NT2/D1 (cell line): ENCODE measurements at places on chromosomes 5 and 9.
A peak's percentile ranks its signal among the peaks of the same experiment; 100 is the strongest.

GRCh38 chr9:136907011-136907914 lies 20.9 kb downstream of the TRAF2 start:
- DNase-seq = no peak

DNA sequence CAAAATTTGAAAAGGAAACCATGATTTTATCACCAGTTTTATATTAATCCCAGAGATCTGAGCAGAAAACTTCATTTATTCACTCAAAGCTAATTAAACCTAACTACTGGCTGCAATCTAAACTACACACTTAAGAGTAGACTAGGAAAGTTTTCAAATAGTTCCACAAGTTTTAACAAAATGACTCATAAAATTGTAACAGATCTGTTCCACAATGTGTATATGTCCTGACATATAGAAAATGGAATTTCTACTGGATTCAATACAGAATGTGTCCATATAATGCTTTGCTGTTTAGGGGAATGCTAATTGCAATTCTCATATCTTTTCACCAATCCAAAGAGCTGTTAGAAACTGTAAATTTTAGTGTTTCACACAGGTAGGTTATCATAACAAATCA lies 40.3 kb upstream of the ADAMTSL1 start:
- no peak for DNase-seq

- no peak for DNase-seq
These were observed 45.6 kb upstream of the PTGER4 start for GRCh38 chr5:40634154-40634553.

GRCh38 chr5:89721353-89721752 lies 688.2 kb downstream of the CETN3 start:
- no peak for DNase-seq

GRCh38 chr5:43967165-43967564 lies 364.2 kb downstream of the NNT start:
- DNase-seq = no peak

DNA sequence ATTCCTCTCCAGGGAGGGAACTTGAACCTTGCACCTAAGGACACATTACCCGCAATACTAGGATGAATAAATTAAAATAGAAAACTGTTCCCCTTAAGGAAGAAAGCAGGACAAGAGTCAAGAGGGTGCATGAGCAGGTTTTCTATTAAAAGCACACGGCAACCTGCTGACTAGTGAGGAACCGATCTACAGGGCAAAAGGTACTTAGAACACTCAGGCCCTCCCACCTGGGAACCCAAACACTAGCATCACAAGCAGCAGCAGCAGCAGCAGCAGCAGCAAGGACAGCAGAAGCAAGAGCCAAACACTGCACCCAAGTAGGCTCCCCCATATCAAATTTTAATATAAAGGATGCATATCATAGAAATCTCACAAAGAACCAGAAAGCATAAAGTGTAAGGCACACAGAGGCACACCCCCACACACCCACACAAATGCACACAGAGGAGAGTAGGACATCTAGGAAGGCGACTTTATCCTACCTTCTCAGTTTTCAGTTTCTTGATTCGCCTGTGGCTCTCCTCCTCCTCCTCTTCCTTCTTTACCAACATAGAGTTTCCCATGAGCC lies 2.8 kb downstream of the ZNF608 start:
- DNase-seq = no peak

GRCh38 chr9:131298816-131299215 lies 9.3 kb downstream of the PLPP7 start:
- no peak for DNase-seq

DNA sequence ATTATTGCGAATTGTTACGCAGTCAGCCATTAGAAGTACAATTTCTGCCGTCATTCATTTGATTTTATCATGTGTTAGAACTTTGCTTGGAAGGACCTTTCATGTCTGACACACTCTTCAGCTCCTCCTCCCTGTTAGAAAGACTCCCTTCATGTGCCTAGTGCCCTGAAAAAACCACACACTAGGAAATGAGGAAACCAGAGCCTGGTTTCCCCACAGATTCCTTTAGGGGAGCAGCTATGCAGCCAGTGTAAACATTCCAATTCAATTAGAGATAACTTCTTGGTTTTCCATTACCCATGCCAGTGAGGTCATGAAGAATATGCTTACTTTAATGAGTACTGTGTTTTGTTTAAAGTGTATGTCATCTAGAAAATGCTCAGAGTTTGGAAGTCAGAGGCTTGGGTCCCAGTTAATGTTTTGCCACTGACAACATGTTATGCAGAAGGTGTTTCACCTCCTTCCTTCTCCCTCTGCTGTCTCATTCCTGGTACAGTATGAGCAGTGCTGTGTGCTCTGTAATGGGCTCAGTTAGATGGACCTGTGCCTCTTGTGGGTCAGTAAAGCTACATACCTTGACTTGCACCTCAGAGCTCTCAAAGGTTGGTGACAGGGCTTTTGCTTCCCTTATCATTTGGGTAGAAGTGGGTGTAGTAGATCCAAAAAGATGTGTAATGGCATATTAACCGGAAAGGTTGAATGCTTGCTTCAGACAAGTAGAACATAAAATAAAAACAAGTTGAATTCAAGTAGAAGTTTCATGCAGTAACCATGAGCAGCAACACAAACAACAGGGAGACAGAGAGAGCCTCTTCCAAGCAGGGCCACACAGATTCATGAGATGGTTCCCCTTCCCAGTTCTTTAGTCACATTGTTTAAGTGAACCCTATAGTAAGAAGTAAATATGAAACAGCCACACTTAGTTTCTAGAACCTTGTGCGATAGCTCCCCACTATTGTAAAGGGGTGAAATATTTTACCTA lies 52.6 kb upstream of the TNFAIP8 start:
- DNase-seq = no peak

DNA sequence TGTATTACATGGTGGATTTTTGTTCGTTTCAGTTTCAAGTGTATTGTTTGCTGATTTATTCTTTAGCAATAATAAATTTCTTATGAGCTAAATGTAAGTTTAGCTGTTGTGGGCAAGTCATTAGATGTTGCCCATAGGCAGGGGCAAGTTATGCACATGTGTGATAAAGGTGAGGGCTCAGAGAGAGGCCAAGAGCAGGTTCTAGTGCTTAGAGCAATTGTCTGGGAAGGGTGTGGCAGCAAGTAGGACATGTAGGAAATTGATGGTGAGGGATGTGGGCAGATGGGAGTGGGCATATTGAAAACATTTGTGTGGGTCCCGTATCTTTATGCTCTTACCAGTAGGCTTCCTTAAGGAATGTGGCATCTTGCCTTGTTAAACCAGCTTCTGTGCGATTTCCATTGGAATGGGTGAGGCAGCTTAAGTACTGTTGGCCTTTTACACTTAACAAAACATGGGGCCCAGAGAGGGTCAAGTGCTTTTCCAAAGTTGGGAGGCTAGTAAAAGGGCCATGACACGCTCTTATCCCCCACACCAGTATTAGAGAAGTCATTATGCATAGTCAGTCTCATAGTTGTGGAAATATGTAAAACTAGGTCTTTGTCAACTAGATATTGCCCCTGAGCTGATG lies 60.6 kb downstream of the KDM4C start:
- peak; percentile 11 for DNase-seq

GRCh38 chr9:113741886-113742854 lies 133.9 kb upstream of the ZNF618 start:
- DNase-seq = no peak

DNA sequence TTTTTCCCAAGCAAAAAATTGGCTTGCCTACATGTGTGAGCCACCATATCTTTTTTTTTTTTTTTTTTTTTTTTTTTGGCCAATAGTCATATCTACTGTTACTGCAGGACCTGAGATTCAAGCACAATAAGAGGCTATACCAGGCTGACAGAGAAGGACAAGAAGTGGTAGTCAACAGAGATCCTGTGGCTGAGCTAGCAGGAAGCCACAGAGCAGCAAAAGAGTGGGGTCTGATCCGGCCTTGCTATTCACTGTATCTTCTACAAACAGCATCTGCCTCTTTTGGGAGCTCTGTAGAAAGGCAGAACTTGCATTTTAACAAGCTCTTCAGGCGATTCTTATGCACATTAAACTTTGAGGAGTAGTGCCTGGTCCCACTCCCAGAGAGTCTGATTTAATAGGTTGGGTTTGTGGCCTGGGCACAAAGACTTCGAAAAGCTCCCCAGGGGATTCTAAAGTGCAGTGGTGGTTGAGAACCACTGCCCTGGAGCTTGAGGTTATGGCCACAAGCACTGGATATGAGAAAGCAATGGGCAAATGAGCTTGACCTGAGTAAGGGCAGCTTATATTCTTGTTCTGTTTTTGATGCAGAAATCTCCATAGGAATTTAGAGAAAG lies 162.8 kb downstream of the PIK3R1 start:
- DNase-seq = peak; percentile 43

DNA sequence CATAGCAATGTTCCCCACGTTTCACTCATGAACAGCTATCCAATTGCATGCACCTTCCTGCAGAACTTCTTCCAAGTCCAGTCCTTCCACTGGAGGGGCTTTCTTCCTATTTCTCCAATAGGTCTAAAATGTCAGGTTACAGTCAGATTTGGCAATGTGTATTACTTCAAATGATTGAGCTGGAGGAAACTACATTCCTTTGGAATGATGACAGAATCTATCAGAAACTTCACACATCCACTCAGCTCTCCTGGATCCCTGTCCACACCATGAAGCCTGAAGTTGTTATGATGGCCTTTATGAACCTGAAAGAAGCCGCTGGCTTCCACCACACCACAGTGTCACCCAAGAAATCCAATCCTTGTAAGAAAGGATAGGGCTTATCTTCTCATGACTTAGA lies 32.2 kb downstream of the FBXW2 start:
- no peak for DNase-seq

DNA sequence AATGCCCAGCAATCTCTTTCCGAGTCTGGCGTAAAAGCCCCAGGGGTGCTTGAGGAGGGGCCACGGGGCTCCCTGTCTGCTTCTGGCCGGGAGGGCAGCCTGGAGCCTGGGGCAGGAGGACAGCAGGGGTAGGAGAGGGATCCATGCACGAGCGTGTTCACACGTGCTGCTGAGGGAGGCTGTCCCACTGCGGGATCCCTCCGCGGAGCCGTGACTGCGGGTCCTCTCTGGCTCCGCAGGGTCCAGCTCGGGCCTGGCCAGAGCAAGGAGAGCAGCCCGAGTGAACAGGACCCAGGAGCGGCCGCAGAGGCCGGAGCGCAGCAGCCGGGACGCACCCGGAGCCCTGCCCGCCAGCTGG lies 78.4 kb downstream of the ZNF354C start:
- DNase-seq = no peak

DNA sequence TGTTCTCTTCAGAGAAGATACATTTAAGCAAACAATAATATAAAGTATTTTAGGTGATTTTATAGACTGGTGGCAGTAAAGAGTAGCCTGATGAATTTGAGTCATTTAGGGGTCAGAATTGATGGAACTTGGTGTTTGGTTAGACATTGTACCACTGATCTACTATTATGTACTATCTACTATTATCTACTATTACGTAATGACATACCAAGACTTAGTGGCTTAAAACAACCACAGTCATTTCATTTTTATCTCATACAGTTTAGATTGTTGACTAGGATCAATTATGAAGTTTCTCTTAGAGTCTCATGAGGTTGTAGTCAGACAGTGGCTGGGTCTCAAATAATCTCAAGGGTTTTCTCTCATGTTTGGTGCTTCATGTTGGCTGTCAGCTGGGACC lies 54.0 kb downstream of the PPIP5K2 start:
- no peak for DNase-seq

- DNase-seq = no peak
These were observed 174.3 kb downstream of the AUH start for GRCh38 chr9:91187311-91187964.

GRCh38 chr5:138725153-138725817 lies 27.9 kb upstream of the CTNNA1 start:
- DNase-seq = peak; percentile 25

DNA sequence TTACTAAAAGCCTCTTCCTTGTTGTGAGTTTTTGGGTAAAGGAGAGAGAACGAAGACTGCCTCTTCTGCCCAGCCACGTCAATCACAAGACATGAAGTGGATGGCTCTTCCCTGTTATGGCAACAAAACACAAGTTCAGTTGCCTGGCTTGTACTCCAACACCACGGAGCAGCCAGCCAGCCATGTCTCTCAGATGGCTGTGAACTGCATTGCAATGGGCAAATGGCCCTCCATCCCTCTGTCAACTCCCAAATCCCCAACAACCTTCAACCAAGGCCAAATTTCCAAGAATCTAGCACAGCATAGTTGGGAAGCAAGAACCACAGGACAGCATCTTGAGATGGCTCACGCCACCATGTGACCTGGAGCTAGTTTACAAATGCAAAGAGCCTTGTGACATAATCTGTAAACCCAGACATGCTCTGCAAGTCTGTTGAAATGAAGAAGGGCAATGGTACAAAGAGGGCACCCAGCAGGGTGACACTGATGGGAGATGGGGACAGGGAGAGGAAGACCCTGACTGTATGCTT lies 53.9 kb downstream of the ZNF366 start:
- no peak for DNase-seq

DNA sequence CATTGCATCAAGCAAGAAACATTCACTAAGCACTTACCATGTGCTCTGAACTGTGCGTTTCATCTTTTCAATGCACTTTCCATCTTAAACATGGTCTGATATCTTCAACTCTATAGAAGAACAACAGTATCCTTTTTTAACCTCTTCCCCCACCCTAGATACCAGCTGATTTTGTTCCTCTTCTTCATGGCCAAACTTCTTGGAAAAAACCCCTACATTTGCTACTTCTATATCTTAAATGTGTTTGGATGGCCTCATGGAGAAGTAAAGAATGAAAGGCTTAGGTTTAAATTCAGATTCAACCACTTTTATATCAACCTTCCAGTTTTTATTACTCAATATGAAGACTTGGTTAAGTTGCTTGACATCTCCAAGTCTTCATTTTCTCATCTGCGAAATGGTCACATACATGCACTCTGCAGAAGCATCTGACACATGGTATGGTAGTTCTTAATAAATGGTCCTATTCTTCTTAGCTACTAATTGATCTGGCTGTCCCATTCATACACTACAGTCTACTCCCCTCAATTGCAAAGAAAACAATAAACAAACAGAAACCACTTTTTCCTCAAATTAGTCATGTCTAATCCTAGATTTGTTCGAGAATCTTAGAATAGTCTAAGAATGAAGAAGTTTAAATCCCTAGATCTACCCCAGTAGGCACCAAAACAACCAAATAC lies 59.4 kb downstream of the FYB1 start:
- DNase-seq = no peak

- DNase-seq = no peak
These were observed 370.1 kb downstream of the BNC2 start for GRCh38 chr9:16500386-16500785.

DNA sequence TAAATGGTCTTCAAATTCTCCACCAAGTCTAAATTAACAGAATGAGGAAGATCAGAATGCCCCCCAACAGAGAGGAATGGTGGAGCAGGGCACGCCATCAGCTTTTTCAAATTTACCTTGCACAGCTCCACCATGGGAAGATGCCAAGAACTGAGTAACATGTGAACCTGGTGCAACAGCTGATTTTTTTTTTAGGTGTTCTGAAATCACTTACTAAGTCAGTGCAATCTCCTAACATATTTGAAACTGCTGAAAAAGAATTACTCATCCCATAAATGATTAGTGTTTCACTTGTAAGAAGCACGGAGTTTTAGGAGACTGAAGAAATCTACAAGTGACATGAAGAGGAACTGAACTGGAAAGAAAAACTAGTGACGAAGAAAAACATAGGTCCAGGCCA lies 5.1 kb downstream of the TMEM245 start:
- no peak for DNase-seq

GRCh38 chr9:15146268-15146700 lies 160.7 kb downstream of the TTC39B start:
- DNase-seq = no peak

- DNase-seq = no peak
These were observed 30.5 kb upstream of the HAPLN1 start for GRCh38 chr5:83751201-83751600.

- no peak for DNase-seq
These were observed 35.2 kb upstream of the PIK3R1 start for GRCh38 chr5:68180121-68181038.
